ENCODE measurements at places on chromosomes 7 and 10.

DNA sequence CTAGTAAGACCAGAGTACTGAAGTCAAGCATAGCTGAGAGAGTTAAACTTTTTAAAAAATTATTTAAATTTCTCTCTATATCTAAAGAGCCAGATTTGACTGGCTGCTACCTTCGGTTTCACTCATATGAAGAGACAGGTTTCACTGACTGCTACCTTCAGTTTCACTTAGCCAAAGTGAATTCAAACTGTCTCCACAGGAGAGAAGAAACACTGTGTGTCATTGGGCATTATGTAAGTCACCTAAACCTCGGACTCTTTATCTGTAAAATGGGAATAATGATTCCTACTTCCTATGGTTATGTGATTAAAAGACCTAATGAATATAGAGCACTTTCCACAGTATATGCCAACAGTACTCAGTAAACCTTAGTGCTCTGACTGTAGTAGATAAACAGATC, 41.6 kb upstream of the MET start:
- no peak for DNase-seq

- peak; percentile 67 for DNase-seq
Measured at GRCh38 chr10:15879058-15879457, 18.8 kb upstream of the MINDY3 start.

GRCh38 chr7:45028920-45029344, 28.9 kb downstream of the CCM2 start:
- no peak for DNase-seq

- DNase-seq = no peak
Measured at GRCh38 chr7:51269911-51270310, 46.7 kb downstream of the COBL start.

DNA sequence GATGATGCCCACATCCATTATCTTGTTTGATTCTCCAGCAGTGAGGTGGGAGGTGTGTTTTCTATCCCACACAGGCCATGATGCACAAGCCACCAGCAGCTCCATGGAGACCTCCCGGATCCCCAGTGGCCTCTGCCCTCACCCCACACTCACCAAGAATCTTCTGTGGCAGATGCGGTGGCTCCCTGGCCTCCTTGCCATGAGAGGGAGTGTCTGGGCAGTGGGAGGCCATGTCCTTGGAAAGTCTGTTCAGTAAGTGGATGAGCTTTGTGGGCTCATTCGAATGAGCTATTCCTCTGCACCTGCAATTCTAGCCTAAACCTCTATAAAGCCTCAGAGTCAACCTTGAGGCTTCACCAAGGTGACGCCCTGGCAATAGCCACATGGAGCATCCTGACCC, 243.8 kb downstream of the TCERG1L start:
- no peak for DNase-seq

- DNase-seq = peak; percentile 28
Measured at GRCh38 chr7:39709029-39709428, 85.7 kb downstream of the RALA start.

DNA sequence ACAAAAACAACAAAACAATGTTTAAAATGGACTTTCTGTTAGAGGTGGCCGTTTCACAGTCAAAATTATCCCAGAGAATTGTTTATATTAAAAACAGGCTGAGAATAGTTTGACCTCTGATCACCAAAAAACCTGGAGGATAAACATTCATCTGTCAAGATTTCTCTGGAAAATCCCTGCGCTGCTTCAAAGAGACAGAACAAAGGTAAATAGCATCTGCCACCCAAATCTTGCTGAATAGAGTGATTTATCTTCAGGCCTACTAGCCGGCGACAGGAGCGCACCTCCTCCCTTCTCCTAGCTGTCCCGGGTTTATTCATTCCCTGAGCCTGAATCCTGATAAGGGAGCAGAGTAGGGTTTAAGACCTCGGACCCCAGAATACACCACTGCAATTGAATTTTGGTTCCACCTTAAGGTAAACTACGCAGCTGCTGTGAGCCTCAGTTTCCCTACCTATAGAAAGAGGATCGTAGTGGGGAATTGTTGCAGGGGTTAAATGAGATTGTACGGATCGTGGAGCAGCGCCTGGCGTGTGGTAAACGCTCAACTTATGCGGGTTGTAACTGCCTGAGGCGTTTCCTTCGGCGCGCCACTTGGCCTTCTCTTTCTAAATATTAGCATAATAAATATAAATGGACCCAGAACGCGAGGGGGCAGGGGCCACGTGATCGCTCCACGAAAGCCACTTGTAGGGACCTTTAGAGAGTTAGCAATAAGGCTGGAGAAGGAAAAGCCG, 498 bp upstream of the ST7 start:
- DNase-seq = peak; percentile 60

DNA sequence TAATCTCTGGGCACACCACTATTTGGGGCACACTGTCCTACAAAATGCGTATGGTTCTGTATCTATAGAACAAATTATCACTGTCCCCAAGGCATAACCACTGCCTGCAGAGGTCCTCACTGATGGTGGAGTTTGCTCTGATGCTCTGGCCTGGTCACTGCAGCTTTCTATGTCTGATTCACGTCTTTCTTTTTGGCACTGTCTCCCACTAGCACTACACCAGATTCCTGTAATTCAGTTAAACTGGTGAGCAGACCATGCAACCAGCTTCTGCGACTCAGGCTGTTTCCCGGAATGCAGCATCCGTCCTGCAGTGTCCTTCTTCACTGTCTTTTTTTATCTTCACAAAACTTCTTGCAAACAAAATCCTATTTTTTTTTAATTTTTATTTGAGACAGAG, 112.8 kb downstream of the KLF6 start:
- no peak for DNase-seq

- no peak for DNase-seq
Measured at GRCh38 chr10:19902456-19902855, 86.2 kb downstream of the PLXDC2 start.

- DNase-seq = no peak
Measured at GRCh38 chr7:55310287-55311025, 54.7 kb upstream of the LANCL2 start.

GRCh38 chr7:110253093-110253492, 837.8 kb upstream of the LRRN3 start:
- DNase-seq = no peak

GRCh38 chr7:18390535-18390907, 105.0 kb upstream of the HDAC9 start:
- DNase-seq = no peak

DNA sequence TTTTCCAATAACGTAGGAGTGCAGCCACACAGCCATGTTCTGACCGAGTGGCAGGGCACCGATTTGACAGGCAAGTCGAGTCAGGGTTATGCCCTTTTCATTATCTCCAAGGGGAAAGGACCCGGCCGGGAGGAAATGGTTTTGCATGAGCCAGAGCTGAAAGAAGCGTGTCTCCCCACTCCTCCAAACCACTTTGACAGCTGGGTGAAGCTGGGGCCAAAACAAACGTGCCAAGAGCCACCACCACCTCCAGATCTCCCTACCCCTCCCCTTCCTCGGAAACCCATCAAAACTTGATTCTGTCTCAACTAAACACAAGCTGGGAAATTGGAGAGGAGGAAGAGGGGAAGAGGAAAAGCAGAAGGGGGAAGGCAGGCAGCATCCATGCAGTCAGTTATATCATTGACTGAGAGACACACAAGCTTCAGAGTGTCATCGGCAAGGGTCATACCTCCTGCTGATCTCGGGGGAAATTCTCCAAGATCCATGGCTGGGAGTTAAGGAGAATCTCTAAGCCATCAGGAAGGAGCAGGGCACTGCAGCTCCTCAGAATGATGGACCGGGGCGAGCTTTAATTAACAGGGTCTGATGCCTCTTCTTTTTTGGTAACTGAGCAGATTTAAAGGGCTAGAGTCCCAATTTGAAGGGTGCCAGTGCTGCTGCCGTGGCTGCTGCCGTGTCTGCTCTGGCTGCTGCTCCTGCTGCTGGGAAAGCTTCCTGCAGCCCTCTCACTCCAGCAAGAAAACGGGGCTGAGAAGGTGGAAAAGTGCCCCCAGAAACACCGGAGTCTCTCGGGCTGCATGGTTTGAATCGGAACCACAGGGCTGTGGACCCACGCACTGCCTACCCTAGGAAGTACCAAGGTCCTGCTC, 34.7 kb upstream of the CALN1 start:
- no peak for DNase-seq

DNA sequence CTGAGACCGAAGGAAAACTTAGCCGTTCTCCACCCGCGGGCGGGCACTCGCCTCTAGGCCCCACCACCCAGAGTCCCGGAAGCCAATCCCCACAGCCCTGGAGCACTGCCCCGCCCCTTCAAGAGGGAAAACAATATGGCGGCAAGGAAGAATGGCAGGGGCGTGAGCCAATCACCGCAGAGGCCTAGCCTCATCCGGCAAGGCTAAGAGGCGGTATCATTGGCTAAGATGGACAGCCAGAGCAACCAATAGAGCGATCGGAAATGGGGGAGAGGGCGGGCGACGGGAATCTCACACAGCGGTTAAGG, 529 bp downstream of the ACTR1A start:
- peak; percentile 99 for DNase-seq

GRCh38 chr10:62778125-62778524, 26.4 kb upstream of the ADO start:
- no peak for DNase-seq

DNA sequence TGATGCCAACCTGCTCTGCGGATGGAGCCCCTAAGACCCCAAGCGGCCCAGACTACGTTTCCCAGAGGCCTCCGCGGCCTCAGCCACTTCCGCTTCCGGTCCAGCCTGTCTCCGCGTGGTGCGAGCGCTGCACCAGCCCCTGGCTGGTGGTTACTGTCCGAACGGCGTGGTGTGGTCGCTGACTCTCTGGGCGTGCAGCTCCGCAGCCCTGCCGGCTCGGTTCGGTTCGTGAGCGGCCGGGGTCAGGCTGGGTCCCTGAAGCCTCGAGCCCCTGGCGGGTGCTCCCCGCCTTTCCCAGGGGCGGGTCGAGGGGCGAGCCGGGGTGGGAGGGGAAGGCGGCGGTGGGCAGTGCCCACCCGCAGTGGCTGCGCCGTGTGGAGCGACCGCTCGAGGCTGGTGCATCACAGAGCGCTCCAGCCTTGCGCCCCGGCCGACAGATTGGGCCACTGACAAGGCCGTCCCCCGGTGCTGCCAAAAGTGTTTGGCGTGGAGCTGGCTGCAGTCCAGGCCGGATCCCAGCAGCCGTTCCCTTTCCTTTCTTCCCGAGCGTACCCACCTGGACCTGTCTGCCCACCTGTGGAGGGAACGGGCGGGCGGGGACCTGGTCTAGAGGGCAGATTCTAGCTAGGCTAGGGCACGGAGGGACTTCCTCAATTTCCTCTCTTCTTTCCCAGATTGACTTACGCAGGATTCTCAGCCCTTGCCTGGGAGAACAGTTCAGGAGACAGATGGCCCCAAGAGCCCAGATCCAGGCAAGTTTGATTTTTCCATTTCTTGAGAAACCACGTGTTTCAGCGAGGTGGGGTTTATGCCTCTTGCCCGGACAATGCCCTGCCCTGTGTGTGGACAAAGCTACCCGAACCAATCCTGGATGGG, at the start of gene ZNF485:
Gene ZNF485, plus strand, starts transcription at position 116 of the 876 bp plus-strand sequence. Its CDS starts 613 bp downstream, at position 729.
- DNase-seq = peak; percentile 85

DNA sequence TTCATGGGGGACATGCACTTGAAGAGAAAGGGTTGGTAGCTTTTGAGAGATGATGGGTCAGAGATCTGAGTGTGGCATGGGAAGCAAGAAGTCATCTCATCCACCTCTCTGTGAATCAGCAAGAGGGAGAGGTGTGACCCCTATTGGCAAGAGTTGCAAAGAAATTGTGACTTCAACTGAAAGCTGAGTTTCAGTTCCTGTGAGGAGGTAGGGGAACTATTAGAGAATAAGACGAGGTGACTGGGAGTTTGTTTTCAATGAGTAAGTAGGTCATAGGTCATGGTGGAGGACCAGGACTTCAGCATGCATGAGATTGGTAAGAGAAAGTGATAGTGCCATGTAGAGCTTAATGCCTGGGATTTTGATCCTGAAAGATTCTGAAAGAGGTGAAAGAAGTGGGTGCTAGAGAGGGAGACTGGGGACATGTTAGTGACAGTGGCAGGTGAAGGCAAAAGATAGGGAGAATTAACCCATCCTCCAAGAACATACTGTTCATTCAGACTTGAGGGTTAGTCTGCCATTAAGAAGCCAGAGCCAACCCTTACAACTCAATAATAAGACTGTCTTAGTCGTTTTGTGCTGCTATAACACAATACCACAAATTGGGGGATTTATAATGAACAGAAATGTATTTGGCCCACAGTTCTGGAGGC, 75.5 kb upstream of the CAPZA2 start:
- peak; percentile 14 for DNase-seq

GRCh38 chr7:7972922-7973594, 4.5 kb downstream of the GLCCI1 start:
- peak; percentile 25 for DNase-seq

- no peak for DNase-seq
Measured at GRCh38 chr10:13016426-13016825, 14.9 kb upstream of the CCDC3 start.

- peak; percentile 52 for DNase-seq
Measured at GRCh38 chr7:141974831-141975230, 1.3 kb upstream of the TAS2R38 start.

DNA sequence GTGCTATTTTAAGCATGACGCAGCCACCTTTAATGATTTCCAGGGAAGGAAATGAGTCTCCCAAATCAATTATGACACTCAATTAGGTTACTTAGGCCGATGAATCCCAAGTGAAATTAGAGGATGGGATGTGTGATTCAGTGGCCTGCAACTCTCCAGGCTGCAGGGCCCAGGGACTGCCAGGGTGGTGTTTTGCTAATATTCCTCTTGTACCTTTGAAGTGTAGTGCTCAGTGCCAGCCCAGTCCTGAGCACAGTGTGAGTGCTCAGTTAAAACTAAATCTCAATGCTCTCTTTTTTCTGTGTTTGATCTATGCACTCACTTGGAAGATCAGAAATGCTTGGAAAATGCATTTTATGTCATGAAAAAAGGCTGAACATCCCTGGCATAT, 51.6 kb downstream of the SEM1 start:
- DNase-seq = no peak

DNA sequence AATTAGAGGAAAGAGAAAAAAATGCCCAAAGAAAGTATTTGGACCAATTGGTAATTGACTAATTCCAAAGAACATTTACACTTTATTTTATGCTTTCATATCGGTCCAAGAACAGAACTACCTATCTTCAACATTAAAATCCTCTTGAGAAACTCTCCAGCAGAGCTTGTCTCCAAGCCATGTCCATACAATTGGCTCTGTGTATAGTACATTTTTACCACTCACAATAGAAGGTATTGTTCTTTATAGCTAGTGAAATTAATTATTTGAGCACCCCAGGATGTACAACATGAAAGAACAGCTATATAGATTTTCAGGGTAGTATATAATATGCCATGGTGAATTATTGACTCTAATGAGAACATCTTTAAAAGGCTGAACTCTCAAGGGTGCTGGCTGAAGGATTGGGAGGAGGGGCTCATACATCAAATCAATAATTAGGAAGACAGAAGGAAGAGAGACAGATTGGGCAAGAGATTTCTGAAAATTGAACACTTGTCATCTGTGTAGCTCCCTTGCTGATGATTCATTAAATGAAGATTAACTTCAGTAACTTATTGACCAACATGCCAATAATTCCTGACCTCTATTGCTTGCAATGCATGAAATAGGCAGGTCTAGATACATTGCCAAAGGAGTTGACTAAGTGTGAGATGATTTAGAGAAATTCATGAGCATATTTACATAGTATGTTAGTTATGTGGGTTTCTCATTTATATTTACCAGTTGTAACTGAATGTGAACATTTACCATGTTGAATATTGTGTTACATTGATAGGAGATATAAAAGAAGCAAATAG, 249.7 kb downstream of the MTERF1 start:
- DNase-seq = no peak

- DNase-seq = no peak
Measured at GRCh38 chr7:117011419-117012260, 58.3 kb downstream of the ST7 start.

- DNase-seq = no peak
Measured at GRCh38 chr7:133827707-133828623, 299.2 kb upstream of the LRGUK start.

- DNase-seq = no peak
Measured at GRCh38 chr10:55750458-55750857, 610.6 kb downstream of the ZWINT start.

All from NCI-H82 (cell line).